ENCODE measurements at places on chromosomes 5 and 9.

DNA sequence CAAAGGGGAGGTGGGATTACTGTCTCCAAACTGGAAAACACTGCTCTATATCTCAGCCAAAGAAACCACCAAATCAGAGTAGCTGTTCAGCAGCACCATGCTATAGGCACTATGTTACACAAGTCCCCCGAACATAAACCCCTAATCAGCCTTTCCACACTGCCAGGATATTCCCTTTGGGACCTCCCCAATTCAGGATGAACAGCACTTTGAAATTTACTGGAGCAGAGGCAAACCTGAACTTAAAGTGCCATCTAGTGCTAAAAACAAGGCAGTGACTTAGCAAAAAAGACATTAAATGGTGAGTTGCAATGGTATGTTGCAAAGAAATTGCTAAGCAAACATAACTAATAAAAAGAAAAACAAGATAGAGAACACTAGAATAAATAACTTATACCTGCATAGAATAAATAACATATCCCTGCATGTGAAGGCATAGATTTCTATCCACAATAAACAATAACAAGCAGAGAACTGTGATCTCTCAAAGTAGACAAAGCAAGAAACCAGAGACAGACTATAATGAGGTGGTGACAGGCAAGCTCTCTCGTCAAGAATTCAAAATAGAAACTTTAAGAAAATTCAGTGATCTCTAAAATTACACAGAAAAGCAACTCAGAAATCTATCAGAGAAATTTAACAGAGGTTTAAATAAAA, 584.4 kb upstream of the ACO1 start:
- no peak for DNase-seq

DNA sequence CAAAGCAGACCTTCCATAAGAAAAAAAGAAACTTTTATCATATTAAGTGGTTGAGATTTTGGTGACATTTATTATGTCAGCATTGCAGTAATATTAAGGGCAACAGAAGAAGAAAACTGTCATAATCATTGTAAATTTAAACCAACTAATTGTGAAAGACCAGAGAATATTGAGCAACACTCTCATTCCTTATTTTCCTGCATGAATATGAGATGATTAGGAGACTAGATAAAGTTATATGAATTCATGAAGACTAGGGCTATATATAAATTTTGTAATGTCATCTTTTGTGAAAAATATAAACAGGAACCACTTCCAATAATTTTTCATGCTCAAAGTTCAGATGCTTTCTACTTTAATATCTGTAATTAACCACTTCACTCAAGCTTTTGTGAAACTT, 974.5 kb upstream of the CDH10 start:
- no peak for DNase-seq

DNA sequence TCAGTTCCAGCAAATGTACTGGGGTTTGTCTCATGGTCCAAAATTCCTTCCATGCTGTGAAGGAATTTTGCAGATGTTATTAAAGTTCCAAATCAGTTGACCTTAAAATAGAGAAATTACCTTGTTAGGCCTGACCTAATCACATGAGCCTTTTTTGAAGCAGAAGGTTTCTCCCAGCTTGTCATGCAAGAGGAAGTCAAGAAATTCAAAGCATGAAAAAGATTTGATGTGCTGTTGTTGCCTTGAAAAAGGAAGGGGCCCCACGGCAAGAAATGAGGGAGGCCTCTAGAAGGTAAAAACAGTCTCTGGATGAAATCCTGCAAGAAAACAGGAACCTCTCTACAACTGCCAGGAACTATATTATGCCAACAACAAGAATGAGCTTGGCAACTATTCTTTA, 24.2 kb upstream of the HAPLN1 start:
- DNase-seq, result no peak

GRCh38 chr5:58937031-58937681, 354.3 kb downstream of the RAB3C start:
- no peak for DNase-seq

DNA sequence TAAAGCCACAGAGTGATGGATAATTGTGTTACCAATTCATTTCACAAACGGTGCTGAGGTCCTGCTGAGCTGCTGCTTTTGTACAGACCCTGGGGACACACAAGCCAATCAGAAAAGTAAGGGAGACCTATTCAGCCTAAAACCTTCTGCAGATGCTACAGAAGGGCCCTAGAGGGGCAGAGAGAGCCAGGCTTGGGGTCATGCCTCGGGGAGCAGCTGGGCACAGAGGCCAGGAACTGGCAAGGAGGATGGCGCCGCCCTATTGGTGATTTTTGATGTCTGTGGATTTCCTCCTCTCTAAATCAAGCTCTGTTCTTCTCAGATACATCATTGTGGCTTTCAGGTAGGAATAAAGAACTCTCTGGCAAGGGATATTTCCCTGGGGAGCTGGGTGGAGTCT, 181.9 kb downstream of the ZNF462 start:
- DNase-seq, result no peak

DNA sequence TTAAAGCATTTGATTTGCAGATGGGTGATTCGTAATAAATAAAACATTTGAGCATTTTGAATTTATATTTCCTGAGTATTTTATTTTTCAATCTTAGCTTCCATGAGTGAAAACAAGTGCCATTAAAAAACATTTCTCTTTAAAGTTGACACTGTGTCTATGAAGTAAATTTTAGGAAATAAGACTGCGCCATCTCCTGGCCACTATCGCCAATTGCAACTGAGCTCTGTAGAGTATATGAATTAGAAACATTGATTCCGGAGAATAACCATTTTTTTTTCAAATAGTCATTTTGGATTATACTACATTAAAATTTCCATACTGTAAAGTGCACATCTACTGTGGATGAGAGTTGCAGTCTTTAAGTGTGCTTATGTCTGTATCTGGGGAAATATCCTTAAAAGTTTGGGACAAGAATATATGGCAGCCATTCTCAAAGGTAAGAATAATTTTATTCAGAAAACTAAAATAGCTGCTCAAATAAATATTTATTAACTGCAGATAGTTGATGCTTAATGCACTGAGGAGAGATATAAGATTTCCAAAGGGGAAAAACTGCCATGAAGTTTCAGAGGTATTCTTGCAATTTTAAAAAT, 5.9 kb downstream of the DMRTA1 start:
- DNase-seq, result no peak

DNA sequence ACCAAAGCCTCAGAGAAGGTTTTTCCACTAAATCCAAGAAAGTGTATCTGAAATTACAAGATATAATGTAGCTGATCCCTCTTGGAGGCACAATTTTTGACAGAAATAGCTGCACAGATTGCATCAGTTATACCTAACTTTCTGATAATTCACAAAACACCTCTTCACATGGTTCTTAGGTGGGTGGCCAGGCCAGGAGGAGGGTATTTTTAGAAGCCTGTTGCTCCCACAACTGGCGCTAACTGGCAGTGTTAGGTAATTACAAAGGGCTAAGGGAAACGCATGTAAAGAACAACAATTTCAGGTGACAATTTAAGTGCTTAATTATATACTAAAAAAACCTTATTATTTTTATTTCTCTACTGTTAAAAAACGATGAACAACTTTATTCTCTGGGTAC, 247.9 kb downstream of the BNC2 start:
- DNase-seq, result no peak

GRCh38 chr5:30525353-30525752, 668.1 kb upstream of the CDH6 start:
- DNase-seq, result no peak

DNA sequence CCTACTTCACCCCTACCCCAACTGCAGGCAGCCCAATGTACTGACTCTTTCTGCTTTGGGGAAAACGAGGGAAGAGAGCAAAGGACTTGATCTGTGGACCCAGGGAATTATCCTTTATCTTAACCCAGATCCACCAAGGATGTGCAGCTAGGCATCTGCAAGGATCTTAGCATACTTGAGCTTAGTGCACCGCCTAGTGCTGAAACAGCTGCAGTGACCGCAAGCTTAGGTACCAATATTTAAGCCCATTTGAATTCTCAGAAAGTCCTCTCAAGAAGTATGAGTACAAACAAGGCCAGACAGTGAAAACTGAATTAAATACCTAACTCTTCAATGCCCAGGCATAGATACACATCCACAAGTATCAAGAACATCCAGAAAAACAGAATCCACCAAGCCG, 576.7 kb upstream of the ADAMTS16 start:
- DNase-seq, result no peak
